SK-N-MC (cell line): ENCODE measurements at places on chromosomes 13 and 19.

DNA sequence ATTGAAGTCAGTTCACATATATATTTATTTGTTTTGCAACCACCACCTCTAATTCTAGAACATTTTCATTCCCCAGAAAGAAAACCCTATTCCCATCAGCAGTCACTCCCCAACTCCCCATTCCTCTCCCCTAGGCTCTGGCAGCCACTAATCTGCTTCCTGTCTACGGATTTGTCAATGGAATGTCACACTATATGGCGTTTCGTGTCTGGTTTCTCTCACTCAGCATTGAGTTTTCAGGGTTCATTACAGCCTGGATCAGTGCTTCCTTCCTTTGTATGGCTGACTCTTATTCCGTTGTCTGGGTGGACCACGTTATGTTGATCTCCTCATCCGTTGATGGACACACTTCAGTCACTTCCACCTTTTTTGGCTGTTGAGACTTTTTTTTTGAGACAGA is 9.3 kb downstream of the COLGALT1 start:
- DNase-seq, result no peak

DNA sequence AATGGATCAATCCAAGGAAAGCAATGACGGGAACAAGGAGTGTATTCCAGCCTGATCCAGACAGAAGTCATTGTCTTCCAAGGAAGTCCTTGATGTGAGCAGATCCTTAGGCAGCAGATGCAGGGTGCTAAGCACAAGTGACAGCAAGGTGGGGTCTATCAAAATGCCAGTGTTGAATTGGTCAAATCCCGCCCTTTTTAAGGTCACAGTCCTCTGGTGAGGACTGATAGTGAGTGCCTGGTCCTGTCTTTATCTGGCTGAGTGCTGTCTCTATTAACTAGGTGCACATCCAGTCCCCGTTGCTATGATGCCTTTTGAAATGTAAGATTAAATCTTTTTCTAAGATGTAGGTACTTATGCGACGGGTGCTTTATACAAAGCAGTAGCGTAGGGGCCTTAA is 1.3 kb upstream of the LAMP1 start:
- DNase-seq, result no peak

- peak; percentile 14 for DNase-seq
Observed at GRCh38 chr13:108352599-108352998, 83.1 kb downstream of the TNFSF13B start.

DNA sequence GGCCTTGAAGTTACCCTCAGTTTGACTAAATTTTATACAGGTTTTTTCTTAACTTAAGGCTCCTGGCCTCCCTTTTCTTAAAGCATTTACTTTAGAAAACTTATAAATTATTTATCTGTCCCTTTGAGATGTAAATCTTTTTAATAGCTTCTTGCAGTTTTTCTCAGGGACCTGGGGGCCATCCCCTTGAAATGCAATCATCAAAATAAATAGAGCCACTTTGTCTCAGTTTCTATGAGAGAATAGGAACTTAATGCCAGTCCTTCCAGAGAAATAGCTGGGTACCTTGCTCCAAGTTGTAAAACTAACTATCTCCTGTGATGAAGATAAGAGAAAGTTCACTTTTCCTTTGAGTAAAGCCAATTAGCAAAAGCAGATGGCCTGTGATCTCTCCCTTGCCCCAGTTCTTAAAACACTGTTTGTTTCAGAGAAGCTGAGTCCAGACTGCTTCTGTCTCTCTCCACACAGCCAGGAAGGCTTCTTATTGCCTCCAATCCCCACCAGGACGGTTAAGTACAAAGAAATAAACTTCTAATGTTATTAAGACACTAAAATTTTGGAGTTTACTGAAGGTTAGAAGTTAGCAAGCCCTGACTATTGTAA is 913.1 kb downstream of the OLFM4 start:
- no peak for DNase-seq

GRCh38 chr19:37855098-37855497 is 51.3 kb downstream of the WDR87 start:
- DNase-seq, result no peak

DNA sequence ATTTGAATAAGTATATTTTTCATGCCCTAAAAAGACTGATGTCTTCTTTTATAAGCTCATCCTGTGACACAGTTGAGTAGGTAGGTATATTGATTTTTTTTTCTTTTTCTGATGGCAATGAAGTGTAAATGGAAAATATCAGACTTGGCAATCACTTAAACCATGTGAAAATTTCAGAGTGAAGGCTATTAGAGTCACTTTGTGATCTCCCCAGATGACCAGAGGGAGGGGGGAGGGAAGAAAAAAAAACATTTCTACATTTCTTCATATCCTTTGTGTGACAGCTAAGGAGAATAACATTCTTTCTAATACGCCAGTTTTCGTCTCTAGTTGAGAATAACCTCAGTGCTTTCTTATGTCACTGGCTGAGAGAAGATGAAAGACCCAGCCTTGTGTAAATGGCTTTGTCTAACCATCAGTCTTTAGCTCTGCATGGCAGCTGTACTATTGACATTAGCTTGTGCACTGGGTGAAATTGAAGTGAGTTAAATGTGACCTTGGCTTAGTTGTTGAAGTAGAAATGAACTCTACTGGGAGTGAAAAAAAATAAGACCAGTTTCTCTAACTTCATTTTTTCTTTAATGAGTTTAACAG is 332.1 kb upstream of the DACH1 start:
- no peak for DNase-seq

GRCh38 chr19:4609878-4610511 is 29.3 kb upstream of the TNFAIP8L1 start:
- no peak for DNase-seq

DNA sequence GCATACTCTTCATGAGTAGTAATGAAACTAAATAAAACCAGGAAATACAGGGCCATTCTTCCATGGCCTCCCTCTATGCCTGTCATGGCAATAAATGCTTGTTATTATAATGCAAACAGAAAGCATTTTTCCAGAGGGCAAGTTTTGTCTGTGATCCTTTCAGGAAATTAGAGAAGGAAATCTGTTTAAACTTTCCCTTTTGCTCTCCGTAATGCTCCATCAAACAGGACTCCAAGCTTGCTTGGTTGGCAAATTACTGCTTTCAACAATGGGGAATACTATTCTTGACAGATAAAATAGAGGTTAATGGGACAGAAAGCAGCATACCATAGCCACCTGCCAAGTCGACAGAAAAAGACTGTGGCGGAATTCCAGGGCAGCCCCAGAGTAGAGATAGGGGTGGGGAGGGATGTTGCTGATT is 252.5 kb downstream of the LHFPL6 start:
- DNase-seq, result peak; percentile 77

DNA sequence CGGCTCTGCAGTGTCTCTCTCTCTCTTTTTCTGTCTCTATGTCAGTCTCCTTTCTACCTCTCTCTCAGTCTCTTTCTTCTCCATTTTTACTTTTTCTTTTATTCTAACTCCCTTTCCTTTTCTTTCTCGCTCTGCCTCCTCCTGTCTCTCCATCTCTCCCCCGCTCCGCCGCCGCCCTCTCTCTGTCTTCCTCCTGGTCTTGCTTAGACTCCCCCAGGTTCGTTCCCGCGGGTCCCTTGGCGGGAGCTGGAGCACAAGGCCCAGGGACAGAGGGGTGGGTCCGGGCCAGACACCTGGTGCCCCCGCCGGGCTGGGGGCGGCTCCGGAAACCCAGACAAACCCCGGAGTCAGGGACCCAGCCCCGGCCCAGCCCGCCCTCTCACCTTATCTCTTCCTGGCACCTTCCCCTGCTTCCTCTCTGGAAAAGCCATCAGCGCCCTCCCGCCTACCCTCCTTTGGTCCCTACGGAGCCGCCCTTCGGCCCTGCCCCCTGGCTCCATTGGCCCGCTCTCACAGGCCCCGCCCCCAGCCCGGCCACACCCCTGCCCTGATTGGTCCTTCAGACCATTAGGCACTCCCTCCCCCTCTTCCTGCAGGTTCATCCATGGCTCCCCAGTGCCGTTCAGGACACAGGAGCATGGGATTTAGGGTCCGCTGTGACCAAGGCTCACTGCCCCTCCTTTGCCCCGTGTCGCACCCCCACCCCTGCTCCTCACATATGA is 15.4 kb upstream of the NOP53 start:
- DNase-seq, result no peak

GRCh38 chr19:48698046-48698445 is 2.3 kb downstream of the FUT2 start:
- peak; percentile 22 for DNase-seq

GRCh38 chr19:6412447-6413091 is 12.0 kb downstream of the KHSRP start:
- no peak for DNase-seq

DNA sequence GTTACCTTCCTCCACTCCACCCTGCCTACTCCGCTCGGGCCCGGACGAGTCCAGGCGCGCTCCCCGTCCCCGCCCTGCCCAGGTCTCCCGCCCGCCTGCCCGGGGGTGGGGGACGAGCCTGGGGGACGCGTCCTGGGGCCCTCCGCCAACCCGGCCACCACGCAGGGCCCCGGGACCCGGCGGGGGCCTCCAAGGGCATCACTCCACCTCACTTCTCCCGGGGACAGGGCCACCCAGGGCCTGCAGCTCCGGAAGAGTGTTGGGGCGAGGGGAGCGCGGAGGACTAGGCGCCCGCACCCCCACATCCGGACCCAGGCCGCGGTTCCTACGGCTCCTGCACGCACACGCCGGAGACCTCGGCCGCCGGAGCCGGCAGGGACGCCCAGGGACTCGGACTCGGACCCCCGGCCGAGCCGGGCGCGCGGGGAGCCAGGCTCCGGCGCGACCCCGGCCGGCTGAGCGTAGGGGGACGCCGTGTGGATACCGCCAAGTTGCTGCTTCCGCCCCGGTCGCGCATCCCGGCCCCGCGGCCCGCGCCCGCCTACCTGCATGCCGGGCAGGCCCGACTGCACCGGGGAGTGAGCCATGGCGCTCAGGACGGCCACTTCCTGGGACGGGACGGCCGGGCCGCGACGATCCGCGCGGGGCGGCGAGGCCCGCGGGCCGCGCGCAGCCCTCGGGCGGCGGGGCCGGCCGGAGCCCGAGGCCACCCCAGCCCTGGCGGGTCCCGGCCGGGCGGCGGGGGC is 534 bp downstream of the STK24 start:
- DNase-seq, result no peak

- no peak for DNase-seq
Observed at GRCh38 chr13:96284971-96285370, 195.1 kb downstream of the HS6ST3 start.

DNA sequence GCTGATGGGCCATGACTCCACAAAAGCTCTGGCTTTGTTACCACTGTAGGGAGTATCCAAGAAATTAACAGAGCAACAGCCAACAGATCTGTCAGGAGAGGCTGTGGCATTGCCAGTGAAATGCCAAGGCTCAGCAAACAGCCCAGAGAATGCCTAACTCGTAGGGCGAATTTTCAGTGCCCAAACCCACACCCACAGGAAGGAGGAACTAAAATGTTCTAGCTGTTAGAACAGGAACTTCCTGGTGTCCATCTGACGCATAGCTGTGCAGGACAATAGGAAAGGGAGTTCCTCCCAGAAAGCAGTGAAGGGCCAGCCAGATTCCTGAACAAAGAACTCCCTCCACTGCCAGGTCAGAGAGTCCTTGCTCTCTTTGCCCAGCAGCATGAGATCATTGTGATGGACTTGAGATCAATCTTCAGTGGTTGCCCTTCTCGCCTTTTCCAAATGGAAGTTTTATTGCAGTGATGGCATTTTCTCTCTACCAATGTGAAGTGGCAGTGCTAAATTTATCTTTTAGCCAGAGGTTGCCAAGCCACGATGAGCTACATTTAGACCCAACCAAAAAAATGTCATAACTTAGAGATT is 224.2 kb upstream of the STARD13 start:
- DNase-seq, result no peak

DNA sequence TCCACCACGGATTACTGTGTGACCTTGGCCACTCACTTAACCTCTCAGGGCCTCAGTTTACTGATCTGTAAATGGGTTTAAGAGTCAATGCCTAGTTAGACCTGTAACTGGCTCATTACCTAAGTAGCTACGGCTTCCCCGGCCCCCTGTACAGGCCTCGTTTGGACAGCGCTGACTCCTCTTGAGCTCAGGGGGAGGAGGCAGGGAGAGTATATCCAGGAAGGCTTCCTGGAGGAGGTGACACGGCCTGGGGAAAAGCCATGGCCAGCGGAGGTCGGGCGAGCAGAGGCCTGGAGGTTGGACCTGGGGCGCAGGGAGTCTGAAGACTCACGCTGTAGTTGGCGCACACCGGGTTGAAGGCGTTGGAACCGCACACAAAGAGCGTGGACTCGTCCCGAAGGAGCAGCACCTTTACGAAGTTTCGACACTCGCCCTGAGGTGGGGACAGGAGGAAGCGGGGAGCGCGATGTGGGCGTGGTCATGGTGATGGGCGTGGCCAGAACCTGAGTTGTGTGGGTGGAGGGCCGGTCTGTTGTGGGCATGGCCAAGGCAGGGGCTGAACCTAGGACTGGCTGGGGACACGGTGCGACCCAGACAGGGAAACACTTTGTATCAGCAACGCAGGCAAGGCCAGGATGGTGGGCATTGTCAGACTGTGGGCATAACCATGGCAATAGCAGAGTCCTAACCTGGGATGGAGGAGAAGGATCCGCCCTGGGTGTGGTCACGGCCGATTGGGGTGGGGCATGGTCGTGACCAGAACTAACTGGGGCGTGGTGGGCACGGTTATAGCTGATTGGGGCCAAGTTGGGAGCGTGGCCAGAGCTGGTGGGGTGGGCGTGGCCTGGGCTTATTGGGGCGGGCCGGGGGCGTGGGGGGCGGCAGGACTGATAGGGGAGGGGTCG is 3.6 kb downstream of the SEMA6B start:
- DNase-seq, result no peak

DNA sequence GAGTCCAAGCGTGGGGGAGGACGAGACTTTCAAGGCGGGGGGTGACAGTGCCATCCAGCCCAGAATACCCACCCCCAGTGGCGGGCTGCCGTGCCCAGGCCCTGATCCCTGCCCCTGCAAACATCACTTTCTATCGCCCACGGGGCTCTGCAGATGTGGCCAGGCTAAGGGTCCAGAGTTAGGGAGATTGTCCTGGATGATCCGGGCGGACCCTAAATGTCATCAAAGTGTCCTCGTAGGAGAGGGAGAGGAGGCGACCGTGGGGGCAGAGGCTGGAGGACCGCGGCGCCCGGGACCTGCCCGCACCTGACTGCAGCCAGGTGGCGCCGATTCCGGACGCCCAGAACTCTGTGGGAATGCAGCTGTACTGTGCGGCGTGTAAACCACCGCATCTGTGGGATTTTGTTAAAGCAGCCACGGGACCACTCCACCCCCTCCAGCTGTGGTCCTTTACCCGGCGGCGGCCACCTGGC is 32.4 kb downstream of the GJA3 start:
- no peak for DNase-seq

DNA sequence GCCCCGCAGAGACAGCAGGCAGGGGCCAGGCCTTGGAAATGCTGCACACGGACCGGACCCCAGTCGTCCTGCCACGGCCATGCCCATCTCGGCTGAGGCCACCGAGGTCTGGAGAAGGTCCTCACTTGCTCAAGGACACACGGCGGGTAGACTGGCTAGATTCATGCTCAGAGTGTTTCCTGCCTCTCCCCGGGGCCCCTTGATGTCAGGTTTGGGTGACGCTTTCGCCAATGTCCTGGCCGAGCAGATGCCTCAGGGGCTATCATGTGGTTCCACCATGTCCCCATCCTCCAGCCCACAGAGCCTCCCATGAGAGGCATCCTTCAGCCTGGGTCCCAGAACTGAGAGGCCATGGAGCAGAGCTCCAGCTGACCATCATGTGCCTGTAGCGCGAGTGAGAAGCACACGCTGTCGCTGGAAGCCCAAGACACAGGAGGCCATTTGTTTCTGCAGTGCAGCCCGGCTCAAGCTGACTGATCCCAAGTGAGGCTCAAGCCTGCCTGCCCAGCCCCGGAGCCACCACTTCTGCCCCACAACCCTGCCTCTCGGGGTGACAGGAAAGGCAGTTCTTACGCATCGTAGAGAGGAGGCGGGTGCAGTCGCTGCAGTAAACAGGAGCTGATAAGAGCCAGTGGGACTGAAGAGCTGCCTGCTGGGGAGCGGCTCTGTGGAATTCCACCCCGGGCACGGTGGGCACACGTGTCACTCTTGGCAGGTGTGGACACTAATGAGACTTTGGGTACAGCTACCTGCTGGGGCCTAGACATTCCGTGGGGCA is 53.9 kb upstream of the GAS6 start:
- DNase-seq, result no peak
